ENCODE measurements at places on chromosomes 5 and 9.

- no peak for DNase-seq
Observed at GRCh38 chr9:127182901-127183746, 60.7 kb upstream of the ANGPTL2 start.

GRCh38 chr9:84163052-84163650 is 177.4 kb downstream of the SLC28A3 start:
- no peak for DNase-seq

GRCh38 chr9:132749306-132749705 is 79.0 kb downstream of the GTF3C4 start:
- no peak for DNase-seq

DNA sequence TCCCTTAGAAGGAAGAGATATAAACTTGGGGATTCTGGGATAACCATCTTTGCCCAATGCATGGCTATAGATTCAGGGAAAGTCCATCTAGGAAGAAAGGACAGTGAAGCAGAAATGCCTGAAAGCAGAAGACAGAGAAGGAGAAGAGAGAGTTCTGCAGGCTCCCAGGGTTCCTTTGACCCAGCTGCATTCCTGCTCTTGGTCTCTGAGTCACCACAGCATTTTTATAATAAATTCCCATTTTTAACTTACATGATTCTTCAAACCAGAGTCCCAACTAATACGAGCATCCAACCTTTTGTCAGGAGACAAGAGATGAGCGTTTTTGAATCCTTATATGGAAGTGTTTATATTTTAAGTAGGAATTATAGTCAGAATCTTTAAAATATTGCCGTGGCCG is 12.0 kb upstream of the AOPEP start:
- no peak for DNase-seq

DNA sequence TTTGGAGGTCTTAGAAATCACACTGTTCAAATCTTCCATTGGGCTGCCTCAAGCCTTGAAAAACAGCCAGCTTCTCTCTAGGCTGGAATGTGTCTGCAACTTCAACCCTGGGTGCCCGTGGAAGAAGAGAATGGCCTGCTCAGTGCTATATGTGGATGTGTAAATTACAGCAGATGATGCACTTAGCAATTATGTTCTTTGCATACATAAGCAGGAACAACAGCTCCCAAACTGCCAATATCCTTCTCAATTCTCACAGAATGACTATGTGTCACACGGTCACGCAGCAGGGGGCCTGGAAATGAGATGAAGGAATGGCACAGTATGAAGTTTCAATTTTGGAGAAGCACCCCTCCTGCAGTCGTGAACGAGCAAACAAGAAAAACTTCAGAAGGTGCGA is 175.2 kb upstream of the SMARCA2 start:
- DNase-seq = no peak

- DNase-seq = no peak
Observed at GRCh38 chr9:83628540-83628939, 5.6 kb downstream of the IDNK start.

DNA sequence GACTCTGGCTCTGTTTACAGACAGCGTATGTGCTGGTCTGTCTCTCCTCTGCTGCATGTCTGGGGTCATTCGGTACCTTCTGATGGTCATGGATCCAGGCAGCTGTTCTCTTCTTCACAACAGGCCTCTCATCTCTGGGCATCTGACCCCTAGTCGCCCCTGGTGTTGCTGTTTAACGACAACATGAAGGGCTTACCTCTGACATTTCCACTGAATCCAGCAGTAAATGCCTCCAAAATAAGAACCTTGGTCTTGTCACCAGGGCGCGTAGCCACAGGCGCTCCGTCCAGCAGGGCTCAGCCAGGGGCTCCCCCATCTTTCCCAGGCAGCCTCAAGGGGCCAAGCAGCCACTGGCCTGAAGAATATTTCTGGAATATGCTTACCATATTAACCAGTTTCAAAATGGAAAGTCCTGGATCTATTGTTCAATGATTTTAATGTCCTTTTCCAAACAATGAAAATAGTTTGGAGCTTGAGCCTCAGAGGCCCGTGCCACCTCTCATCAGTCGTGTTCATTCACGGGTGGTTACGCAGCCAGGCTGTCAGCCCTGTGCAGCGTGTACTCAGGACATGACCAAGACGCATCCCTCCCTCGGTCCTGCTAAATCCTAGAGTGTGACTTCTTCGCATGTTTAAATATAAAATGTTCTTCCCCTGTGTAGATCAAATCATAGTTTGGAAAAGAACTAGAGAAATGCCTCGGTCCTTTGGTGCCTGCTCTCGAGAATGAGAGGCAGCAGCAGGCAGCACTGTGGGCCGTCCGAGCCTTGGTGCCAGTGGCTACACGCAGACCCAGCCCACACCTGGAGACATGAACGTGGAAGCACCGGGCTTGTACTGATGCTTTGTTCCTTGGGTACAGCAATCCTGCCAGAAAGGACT is 30.1 kb upstream of the LRRC14B start:
- DNase-seq = no peak
